Neural crest cell (in vitro differentiated cells): ENCODE measurements at places on chromosomes 3 and 15. TPM values are rescaled to one million over a fixed set of nuclear protein-coding genes. Genes with fewer than 3 reads are reported as not detected.

Gene RTF1
- 65.8 and 66.3 TPM in 2 replicates for total RNA-seq

DNA sequence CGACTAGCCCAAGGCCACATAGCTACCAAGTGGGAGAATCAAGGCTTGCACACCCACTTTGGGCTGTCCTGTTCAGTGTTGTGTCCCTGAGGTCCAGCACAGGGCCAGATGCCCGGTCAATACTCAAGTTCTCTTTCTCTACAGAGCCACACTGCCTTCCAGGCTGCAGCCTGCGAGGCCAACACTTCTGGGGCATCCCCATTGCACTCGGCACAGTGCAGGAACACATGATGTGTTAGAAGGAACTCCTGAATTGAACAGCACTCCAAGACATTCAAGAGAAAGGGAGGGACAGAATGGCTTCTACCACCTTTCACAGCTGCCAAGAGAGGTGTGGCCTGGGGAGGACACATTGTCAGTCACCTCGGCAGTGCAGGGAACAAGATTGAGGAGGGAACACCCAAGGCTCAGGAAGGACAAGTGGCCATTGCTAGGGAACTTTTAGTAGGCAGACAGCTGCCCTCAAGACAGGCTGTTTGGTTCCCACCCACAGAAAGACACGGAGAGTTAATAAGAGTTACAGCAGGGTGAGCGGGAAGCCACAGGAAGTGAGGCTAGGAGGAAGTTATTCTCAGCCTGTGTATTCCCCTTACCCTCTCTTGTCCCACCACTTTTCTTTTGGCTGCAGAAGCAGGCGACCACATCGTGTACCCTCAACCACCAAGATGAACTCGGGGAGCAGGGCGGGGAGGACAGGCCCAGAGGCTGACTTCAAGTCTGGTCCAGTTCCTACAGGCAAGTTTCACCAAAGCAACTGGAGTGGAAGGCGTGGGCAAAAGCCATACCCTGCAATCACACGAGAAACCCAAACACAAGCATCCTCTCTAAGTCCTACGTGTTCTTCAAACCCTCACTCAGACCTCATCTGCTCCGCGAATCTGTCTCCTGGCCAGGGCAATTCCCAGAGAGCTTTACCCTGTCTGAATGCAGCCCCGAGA is 69.4 kb downstream of the SRGAP3 start:
- H3K4me3 ChIP-seq: peak overlapping the region; percentile 7
- peaks cover 6% of the 10 kb centered on the region for H3K36me3 ChIP-seq
- no peaks in the 10 kb centered on the region for H3K27me3 ChIP-seq
- peak overlapping the region; percentile 90 for H3K27ac ChIP-seq
- no peak for DNase-seq

DNA sequence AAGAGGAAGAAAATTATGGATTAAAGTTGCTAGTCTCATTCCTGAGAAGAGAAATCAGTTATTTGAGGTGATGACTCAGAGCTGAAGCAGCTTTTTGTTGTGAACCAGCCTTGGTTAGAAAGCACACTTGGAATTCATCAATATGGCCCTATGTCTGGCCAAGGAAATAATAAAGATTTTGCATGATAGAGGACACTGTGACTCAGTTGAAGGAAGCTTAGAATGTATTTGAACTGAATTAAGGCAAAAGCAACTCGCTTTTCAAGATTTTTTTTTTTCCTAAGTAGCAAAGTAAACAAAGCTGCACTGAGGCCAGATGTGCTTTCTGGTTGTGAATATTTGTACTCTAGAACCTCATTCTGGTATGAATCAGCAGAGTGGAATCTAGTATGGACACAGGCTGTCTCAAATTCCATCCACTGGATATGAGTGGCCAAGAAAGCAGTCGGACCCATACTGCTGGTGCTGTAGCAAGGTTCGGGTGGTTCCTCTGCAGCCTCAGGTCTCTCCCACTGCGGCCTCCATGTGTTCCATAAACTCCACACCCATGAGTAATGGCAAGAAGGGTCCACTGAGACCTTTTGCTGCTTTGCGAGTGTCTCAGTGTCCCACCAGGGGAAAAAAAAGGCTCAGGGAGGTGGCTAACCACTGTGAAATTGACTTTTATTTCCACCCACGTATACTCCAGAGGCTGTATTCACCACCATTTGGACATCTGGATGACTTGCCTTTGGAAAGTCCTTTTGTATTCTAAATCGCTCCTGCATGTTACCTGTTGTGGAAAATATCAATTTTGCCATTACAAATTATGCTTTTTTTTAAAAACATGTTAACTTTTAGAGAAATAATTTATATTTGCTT is 53.1 kb downstream of the TGFBR2 start:
- no peaks in the 10 kb centered on the region for H3K27me3 ChIP-seq
- H3K27ac ChIP-seq: peak overlapping the region; percentile 94
- H3K36me3 ChIP-seq: peaks cover 26% of the 10 kb centered on the region
- peaks cover 29% of the 10 kb centered on the region for H3K4me1 ChIP-seq
- no peak overlapping the region for H3K4me3 ChIP-seq

DNA sequence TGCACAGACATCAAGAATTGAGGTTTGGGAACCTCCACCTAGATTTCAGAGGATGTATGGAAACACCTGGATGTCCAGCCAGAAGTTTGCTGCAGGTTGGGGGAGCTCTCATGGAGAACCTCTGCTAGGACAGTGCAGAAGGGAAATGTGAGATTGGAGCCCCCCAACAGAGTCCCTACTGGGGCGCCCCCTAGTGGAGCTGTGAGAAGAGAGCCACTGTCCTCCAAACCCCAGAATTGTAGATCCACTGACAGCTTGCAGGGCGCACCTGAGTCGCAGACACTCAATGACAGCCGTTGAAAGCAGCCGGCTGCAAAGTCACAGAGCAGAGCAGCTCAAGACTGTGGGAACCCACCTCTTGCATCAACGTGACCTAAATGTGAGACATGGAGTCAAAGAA is 34.6 kb upstream of the EPHA6 start:
- DNase-seq: no peak
- H3K27me3 ChIP-seq: no peaks in the 10 kb centered on the region
- H3K4me3 ChIP-seq: no peak overlapping the region
- H3K36me3 ChIP-seq: no peaks in the 10 kb centered on the region
- H3K27ac ChIP-seq: no peak overlapping the region
- no peaks in the 10 kb centered on the region for H3K4me1 ChIP-seq

GRCh38 chr3:102124282-102124681 is 275.0 kb downstream of the NFKBIZ start:
- H3K4me3 ChIP-seq: no peak overlapping the region
- no peaks in the 10 kb centered on the region for H3K27me3 ChIP-seq
- no peak overlapping the region for H3K27ac ChIP-seq
- no peaks in the 10 kb centered on the region for H3K4me1 ChIP-seq

DNA sequence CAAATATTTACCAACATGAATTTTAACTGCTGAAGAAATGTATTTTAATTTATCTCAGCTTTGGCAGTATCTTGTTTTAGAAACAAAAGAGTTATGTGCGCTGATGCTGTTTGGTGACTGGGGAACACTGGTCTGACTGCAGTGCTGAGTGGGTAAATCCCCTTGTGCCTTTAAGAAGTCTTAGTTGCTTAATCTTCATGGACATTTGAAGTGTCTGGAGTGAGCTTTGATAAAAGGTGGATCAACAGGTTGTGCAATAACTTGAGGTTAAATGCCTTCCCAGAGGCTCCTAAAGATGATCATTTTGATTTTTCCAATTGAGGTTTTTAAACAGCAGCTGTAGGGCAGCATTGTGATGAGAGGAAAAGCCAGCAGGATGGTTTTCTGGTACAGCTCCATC is 68.7 kb downstream of the TP63 start:
- no peak overlapping the region for H3K4me3 ChIP-seq
- H3K27ac ChIP-seq: no peak overlapping the region
- DNase-seq: no peak
- no peaks in the 10 kb centered on the region for H3K4me1 ChIP-seq

DNA sequence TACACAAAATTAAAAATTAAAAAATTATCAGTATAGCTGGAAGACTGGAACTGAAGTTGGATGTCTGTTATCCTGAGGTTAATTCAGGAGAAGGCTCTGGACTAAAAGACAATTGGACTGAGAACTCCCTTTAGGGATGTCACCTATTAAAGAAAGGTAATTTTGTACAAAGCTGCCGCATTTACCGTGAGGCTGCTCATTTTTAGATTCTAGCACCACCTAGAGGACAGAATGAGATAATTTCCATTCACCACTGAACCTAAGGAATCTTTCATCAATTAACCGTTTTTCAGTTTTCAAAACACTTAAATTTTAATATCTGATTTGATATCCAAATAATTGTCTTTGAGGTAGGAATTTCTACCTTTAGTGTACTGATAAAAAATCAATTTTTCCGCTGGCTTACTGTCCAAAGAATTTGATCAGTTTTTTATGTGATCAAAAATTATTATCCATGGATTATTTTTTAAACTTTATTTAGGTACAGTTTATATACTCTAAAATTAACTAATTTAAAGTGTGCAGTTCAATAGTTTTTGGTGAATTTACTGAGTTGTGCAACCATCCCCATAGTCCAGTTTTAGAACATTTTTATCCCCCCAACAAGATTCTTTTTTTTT is 106.7 kb upstream of the TNIK start:
- H3K27ac ChIP-seq: no peak overlapping the region
- H3K4me3 ChIP-seq: no peak overlapping the region
- DNase-seq: no peak
- H3K36me3 ChIP-seq: peaks cover 3% of the 10 kb centered on the region

GRCh38 chr3:124834723-124835718 is 52.1 kb downstream of the ITGB5 start:
- no peak for DNase-seq
- H3K27ac ChIP-seq: peak overlapping the region; percentile 93
- H3K4me3 ChIP-seq: no peak overlapping the region
- no peaks in the 10 kb centered on the region for H3K27me3 ChIP-seq
- peaks cover under 1% of the 10 kb centered on the region for H3K36me3 ChIP-seq

- no peak for DNase-seq
- H3K27ac ChIP-seq: no peak overlapping the region
- no peaks in the 10 kb centered on the region for H3K4me1 ChIP-seq
- peaks cover 5% of the 10 kb centered on the region for H3K27me3 ChIP-seq
Measured at GRCh38 chr3:43222590-43222989, 63.8 kb upstream of the SNRK start.

DNA sequence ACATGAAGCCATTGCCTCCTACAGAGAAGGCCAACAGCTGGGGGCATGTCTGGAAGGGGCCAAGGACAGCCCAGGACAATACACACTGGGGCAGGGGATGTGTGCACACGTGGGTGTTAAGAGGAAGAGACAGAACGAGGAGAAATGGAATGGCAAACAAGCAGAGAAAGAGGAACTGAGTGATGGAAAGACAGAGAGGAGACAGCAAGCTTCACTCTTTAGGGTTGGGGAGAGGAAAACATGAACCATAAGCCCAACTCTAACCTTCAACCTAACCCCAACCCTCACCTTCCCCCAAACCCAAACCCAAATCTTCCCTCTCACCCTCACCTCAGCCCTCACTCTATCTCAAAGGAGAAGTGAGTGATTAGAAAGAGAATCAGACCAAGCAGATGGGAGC is 11.9 kb upstream of the PARL start:
- DNase-seq: no peak
- H3K4me3 ChIP-seq: no peak overlapping the region
- H3K27me3 ChIP-seq: peaks cover 50% of the 10 kb centered on the region
- H3K4me1 ChIP-seq: no peaks in the 10 kb centered on the region
- no peak overlapping the region for H3K27ac ChIP-seq
- no peaks in the 10 kb centered on the region for H3K36me3 ChIP-seq

DNA sequence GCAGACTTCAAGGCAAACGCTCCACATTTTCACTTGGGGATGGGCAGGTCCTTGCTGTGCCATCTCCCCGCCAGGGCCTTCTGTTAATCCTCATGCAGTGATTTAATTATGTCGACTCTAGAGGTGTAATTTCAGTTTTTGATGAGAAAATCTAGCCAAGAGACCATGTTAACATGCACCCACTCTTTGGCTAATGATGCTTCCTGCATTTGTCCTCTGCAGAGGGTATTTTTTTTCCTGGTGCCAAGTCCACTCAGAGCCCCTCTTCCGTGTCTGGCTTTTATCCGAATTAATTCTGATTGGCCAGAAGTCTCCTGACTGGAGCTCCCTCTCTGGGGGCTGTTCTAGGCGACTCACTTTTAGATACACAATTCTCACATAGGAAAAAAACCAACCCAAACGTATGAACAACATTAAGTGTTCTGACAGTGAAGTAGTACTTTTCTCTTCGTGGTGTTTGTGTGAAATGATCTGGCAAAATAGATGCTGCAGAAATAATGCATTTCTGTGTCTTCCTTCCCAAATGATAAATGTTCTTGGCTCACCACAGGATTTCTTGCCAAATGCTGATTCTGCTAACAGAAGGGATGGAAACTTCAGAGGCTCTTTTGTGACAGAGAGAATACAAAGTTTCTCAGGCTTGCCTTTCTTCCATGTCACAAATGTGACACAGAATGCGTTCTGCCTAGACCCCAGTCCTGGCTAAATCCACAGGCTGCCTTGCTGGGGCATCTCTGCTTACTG is 190.0 kb downstream of the CACNA2D3 start:
- H3K27me3 ChIP-seq: no peaks in the 10 kb centered on the region
- no peak overlapping the region for H3K4me3 ChIP-seq
- DNase-seq: no peak

GRCh38 chr15:34179234-34179633 is 30.7 kb downstream of the KATNBL1 start:
- H3K27ac ChIP-seq: no peak overlapping the region
- no peaks in the 10 kb centered on the region for H3K4me1 ChIP-seq
- no peak overlapping the region for H3K4me3 ChIP-seq
- DNase-seq: no peak
- H3K27me3 ChIP-seq: no peaks in the 10 kb centered on the region
- H3K36me3 ChIP-seq: peaks cover 23% of the 10 kb centered on the region

DNA sequence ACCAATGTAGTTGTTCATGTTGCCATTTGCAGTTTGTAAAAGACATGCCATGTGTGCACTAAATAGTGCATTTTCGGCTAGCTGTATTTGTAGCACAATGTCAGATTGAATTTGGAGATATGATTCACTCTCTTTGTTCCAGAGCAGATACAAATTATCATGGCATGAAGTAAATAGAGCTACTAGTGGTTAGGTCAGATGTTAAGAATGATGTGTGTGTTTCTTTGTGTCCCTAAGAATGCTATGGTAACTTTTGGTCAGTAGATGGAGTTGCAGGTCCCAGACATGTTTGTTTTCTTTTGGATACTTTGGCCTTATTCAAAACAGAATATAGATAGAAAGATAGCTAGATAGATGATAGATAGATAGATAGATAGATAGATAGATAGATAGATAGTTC is 595.8 kb downstream of the NLGN1 start:
- DNase-seq: no peak
- H3K4me3 ChIP-seq: no peak overlapping the region
- no peaks in the 10 kb centered on the region for H3K36me3 ChIP-seq
- H3K27ac ChIP-seq: no peak overlapping the region
- H3K4me1 ChIP-seq: peaks cover 6% of the 10 kb centered on the region

DNA sequence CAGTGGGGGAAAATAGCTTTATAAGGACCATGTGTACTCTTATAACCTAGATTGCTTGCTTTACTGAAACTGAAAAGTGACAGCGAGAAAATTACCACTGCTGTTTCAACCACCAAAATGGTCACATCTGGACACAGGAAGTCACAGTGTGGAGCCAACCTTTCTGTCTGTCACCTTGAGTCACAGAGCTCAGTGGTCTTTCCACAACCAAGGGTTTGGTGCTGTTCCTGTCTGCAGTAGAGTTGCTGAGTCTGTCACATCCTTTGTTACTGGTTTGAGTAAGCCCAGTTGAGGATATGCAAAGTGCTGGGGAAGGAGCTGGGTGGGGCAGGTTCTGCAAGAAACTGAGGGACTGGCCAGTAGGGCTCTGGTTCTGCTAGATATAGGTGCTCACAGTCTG is 139.1 kb upstream of the EIF1B start:
- peaks cover 4% of the 10 kb centered on the region for H3K4me1 ChIP-seq
- H3K27ac ChIP-seq: peak overlapping the region; percentile 43
- DNase-seq: no peak
- peaks cover 13% of the 10 kb centered on the region for H3K27me3 ChIP-seq
- H3K4me3 ChIP-seq: no peak overlapping the region
